Stimulated activated CD4-positive, alpha-beta T cell treated with anti-CD3 and anti-CD28 coated beads, Interleukin-12 subunit alpha, Interleukin-12 subunit beta, amount 100 ng/mL, for 48 hours (primary cell): ENCODE measurements at places on chromosomes 5 and 9.

- no peak for DNase-seq
Observed at GRCh38 chr5:112772124-112772523, 34.4 kb downstream of the APC start.

DNA sequence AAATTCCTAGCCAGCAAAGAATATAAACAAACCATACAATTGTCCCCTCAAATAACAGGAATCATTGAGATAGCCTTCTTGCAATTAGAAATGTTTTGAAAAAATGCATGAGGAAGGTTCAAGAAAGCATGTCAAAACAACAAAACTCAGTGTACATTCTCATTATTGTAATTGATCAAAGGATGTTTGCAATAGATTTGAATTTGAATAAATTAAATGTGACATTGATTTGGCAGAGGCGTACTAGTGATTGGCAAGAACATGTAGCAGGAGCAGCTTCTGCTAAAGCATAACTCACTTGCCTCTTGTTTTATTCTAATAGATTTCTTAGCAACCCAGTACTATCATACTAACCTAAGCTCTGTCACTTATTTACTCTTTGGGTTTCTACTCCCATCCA, 19.9 kb downstream of the SMIM15 start:
- no peak for DNase-seq

DNA sequence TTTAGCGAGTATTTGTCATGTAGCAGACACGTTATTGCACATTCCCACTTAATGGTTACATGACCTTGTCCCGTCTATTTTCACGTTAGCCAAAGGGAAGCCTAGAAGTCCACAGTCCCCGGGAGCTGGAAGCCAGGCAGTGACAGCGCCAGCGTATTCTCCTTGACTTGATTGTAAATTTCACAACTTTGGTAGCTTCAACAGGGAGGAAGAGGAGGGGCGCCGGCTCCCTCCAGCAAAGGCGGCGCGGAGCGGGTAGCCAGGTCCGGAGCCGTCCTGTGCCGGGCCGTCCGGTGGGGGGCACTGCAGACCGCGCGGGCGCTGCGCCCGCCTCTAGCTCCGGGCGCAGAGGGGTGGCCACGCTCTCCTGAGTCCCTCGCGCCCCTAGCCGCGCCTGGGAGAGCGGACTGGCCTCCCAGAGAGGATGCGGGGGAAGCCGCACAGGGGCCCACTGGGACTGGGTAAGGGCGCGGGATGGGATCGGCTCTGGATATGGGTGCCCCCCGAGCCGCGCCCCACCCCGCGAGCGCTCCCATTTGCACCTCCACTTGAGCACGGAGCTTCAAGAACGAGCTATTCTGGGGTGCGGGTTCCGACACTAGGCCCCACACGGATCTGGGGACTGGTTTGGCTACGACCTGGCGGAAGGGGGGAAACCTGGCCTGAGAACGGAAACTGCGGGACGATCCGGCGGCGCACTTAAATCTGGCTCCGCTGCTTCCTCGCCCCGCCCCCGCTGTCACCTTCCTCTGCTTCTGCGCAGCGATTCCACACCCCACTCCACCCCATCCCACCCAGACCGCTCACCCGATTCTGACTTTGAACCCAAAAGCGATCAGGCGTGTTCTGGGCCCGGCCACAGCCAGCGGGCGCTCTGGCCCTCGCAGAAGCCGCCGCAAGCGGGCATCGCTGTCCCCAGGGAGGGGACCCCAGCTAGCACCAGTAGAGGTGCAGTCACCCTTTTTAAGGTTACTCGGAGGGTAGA, 23.8 kb downstream of the KLF4 start:
- no peak for DNase-seq

DNA sequence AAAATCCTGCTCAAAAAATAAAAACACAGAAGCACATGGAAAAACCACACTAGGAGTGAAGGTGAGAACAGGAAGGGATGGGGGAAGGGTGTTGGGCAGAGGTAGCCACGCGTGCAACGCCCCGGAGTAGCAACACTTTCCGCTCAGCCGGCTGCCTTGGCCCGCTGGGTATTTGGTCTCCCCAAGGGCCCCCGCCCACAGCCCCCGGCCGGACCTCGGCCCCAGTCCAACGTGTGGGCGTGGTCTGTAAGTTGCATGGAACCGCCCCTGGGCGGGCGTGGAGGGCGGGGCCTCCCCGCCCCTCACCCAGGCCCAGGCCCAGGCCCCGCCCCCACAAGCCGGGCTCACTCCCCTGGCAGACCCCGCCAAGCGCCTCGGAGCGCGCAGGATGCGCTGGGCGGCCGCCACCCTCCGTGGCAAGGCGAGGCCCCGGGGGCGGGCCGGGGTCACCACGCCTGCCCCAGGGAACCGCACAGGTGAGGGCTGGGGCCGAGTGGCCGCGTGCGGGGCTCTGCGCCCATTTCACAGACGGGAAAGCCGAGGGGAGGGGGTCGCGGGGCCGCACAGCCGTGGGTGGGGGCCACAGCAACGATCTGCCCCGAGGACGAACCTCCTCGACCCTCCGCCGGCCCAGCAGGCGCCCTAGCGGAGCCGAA, at the start of gene SUSD3:
TSS of gene SUSD3 (plus strand) at position 347 of the 656 bp plus-strand sequence. CDS start at position 389, 42 bp downstream.
- no peak for DNase-seq

- no peak for DNase-seq
Observed at GRCh38 chr5:73302797-73303147, 129.8 kb downstream of the TMEM174 start.

GRCh38 chr9:26426551-26427131, 466.0 kb downstream of the CAAP1 start:
- no peak for DNase-seq

GRCh38 chr5:127849408-127849807, 146.2 kb downstream of the CCDC192 start:
- no peak for DNase-seq

DNA sequence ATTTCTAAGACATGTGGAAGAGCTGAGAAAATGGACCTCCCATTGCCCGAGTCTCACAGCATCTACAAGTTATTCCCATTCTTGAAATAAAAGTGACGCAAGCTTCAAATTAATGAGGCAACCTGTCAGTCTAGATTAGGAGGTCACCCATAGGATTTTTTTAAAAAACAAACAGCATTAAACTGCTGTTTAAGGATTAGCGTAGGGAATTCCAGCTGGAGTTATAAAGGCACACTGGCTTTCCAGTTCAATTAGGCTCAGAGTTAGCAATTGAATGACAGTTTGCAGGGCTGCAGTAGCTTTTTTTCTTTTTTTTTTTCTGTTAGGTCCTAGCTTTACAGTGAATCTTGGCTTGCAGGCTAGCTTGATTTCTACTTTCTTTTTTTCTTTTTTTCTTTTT, 16.2 kb downstream of the PRKACG start:
- no peak for DNase-seq

- DNase-seq, result no peak
Observed at GRCh38 chr9:96660692-96661248, 5.7 kb upstream of the PRXL2C start.

DNA sequence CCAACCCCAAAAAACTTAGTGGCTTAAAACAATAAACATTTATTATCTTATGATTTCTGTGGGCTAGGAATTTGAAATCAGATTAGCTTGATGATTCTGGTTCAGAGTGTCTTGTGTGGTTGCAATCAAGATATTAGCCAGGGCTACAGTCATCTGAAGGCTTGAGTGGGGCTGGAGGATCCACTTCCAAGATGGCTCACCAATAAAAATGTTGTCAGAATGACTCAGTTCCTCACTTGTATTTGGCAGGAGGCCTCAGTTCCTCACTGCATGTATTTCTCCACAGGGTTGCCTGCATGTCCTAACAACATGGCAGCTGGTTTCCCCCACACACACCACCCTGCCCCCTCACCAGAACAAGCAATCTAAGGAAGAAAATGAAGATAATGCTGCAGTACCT, 98.2 kb upstream of the NIPBL start:
- no peak for DNase-seq

- DNase-seq, result no peak
Observed at GRCh38 chr5:144002876-144003275, 167.6 kb downstream of the YIPF5 start.

- DNase-seq, result no peak
Observed at GRCh38 chr5:180331647-180331950, 21.5 kb downstream of the GFPT2 start.

- no peak for DNase-seq
Observed at GRCh38 chr9:88468226-88468625, 66.8 kb upstream of the NXNL2 start.

DNA sequence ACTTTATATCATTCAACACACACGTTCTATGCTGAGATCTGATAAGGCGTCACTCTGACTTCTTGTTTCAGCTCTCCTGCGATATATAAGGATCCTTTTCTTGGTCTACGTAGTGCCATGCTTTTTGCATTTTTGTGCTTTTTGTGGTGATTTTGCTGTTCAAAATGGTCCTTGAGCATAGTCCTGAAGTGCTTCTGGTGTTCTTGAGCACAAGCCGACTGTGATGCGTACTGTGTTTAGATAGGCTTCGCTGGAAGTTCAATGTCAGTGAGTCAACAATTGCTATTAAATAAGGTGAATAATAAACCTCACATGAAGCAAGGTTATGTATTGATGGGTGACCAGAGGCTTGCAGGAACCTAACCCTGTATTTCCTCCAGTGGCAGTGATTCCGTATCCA, 46.8 kb downstream of the ACO1 start:
- DNase-seq, result no peak

- no peak for DNase-seq
Observed at GRCh38 chr9:121316852-121317373, 49.0 kb downstream of the GSN start.

GRCh38 chr9:105306351-105307140, 62.1 kb downstream of the SLC44A1 start:
- no peak for DNase-seq

DNA sequence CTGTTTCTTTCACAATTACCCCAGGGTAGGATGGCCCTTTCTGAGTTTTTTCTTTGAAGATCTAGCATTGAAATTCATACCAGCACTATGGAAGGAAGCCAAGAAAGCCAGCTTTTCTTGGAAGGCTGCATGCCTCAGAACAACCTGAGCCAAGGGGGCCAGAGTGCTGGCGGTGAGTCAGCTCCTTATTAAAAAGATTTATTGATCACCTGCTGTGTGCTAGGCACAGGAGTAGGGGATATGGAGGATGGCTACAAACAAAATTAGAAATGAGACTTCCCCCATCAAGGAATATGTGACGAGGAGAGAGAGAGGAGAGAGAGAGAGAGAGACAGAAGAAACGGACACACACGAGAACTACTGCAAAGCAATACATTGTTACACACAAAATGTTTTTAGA, 184.6 kb upstream of the PUM3 start:
- DNase-seq, result no peak

- no peak for DNase-seq
Observed at GRCh38 chr9:124520206-124520596, 13.0 kb upstream of the NR5A1 start.

DNA sequence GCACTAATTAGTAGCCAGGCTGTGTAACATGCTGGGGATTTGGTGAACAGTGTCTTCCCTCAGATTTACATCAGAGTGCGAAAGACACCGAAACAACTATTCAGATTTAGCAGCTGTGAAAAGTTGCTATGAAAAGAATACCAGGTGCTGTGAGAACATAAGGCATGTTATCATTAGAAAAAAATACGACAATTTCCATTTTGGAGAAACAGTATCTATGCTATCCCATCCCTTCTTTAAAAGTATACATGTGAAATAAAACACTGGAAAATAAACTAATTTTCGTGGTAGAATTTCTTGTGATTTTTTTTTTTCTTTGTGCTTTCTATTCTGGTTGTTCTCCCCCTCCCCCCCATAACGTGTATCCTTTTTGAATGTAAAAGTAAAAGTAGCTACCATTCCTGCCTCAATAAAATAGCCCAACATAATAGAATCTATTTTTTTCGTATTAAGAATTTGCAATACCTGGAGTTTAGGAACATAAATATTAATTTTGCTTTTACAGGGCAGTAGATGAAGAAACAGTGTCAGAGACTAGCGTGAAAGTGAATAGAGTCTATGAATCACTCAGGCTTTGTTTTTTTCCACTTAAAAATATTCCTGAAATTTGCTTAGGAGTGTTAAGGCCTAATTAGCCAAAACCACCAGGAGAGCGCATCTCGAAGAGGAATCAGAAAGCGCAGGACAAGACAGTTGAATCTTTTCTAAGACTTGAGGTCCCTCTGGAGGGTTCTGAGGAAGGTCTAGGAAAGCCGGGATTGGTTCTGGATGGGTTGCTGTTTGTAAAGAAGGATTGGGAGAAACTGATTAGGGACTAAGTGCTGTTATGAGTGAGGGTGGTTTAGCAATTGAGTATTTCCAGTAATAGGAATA, 813 bp upstream of the SLU7 start:
- no peak for DNase-seq

DNA sequence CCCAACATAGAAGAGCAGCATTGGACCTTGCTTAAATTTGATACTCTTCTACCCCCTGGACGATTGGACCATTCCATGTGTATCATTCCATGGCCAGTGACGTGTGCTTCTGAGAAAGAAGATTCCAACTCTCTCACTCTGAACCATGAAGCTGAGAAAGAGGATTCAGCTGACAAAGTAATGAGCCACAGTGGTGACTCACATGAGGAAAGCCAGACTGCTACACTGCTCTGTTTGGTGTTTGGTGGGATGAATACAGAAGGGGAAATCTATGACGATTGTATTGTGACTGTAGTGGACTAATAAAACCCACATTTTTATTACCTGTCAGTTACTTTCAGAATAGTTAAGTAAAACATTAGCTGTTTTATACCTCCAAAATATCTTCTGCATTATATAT, 7.5 kb downstream of the HSPA5 start:
- DNase-seq, result no peak
